ENCODE measurements at places on chromosomes 5 and 9.

DNA sequence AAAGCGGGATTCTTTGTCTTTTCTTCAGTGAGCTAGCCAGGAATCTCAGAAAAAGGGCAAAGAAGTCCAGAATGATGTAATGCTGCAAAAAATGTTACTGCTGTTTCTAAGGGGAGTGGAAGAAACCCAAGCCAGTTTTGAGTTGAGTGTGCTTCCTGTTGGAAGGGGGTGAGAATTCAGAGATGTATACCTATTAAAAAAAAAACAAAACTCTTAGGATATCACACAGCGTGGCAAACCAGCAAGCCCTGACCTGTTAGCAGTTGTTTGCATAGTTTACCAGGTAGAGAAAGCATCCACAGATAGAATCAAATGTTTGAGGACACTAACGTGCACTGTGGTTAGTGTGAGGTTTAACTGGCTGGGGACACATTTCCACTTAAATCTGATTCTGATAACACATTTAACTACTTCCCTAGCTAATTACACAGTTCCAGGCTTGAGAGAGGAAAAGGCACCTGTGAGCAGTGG is 11.4 kb downstream of the BASP1 start:
- DNase-seq = no peak

DNA sequence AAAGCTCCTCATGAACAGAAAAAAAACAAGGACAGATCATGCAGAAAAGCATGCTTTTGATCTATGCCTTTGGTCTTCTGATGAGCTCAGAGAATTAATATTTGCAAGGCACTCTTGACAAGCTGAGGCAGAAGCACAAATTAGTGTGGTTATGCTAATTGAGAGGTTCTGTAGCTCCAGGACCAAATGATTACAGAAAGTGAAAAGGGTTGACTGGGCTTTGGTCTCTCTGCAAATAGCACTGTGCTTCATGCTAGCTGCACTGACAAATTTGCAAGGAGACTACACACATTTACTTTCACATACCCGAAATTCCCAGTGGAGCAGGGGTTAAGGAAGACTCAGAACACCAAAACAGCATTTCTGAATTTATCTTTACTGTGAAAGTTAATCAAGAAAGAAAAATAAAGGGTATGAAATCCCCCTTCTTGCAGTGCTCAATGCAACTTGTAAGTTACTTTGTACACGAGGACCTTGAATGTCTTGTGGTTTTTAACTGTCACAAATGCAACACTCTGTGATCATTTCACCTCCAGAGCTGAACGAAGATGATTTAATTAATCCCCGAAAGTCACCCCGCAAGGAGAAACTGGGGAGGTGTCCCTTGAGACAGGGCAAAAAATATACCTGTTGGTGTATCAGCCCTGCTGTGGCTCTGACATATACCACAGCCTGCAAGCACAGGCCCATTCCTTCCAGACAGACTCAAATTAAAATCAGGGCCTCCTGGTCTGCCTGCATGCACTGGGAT is 11.9 kb downstream of the RAPGEF1 start:
- no peak for DNase-seq

DNA sequence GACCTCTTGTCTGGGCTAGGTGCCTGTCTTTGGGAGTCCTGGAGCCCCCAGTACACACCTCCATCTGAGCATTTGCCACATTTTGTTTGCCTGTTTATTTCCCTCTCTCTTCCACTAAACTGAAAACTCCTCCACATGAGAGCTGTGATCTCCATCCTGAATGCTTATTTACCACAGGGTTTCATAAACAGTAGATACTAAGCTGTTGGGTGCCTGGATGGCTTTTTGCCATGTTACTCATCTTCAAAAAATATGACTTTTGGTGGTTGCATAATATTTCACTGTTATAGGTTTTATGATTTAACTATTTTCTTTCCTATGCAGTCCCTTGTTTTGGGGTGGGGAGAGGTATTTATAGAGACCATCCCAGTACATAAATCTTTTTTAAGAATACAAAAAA is 99.6 kb downstream of the APBA1 start:
- no peak for DNase-seq

DNA sequence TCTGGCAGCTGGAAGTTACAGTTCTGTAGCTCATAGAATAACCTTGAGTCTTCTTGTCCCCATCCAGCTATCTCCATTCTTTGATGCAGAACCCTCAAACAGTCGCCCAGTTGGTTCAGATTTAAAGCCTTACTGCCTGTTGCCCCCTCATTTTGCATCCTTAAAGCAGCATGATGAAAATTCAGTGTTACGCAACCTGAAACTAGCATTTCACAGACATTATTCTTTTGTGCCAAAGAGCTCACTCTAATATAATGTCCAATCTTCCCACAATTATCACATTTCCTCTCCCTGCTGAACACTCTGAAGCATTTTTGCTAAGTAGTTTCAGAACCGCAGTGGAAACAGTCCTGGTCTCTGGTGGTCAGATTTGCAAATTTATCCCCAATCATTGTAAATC is 318.0 kb downstream of the PSAT1 start:
- no peak for DNase-seq

DNA sequence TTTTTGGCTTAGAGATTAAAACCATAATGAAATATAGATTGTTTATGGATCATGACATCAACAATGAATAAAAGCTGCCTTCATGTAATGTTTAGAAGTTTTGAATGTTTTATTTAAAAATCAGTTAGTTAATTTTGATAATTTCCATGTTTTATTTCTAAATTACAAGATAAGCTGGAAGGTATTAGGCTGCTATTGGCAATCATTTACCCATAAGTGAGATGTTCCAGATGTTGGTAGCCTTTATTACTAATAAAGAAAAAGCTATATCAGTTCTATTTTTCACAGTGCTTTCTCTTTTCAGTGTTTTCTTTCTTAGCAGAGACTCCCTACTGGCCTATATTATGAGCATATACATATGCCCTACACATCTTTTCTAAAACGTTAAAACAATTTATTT is 347.0 kb downstream of the CSNK1G3 start:
- no peak for DNase-seq

DNA sequence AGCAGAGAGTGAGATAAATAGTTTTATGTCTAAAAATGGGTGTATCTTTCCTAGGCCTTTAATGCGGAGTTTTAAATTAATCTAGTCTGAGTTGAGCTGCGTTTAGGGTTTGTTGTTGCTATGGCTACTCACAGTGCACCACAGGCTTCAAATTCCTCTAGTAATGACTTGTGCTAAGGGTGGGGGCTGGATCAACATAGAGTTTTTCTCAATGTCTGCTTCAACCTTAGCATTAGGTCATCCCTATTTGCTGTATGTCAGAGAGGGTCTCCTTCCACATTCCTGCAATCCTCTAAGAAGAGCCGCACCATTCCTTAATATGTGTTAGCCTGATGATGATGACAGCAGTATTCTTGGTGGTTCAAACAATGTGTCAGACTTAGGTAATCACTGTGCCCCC is 465.6 kb upstream of the KIF2A start:
- DNase-seq = no peak

DNA sequence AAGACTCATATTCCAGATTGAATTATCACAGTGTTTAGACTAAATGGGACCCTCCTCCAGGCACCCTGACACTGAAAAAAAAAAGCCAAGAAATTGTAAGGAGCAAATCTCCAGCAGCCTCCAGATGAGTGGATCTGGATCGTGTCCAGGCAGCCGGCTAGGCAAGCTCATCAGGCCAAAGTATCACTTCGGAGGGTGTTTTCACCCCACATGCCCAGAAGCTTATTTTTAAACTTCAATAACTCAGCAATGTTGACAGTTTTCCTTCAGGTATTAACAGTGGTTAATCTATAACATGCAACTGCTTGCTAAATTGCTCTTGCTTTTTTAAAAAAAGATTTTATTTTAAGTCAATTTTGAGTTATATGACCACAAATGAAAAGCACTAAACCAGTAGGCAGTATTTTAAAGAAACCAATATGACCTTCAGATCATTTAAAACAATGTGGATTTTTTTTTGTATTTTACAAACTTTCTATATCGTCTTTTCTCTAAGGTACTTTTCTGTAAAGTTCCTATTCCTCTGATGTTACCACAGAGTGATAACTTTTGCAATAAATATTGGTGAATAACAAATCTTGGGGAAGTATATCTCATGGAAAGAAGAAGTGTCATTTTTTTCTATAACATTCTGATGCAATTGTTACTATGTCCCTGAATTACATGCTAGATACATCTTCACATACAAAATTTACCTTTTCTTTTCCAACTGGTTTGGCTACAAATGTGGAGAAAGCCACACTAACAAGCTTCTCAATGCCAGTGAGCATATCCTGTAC is 30.7 kb downstream of the ACOT12 start:
- DNase-seq = no peak
